ENCODE measurements at places on chromosomes 16 and 17.

- no peak for DNase-seq
These were observed 14.1 kb downstream of the C17orf58 start for GRCh38 chr17:67982034-67982640.

DNA sequence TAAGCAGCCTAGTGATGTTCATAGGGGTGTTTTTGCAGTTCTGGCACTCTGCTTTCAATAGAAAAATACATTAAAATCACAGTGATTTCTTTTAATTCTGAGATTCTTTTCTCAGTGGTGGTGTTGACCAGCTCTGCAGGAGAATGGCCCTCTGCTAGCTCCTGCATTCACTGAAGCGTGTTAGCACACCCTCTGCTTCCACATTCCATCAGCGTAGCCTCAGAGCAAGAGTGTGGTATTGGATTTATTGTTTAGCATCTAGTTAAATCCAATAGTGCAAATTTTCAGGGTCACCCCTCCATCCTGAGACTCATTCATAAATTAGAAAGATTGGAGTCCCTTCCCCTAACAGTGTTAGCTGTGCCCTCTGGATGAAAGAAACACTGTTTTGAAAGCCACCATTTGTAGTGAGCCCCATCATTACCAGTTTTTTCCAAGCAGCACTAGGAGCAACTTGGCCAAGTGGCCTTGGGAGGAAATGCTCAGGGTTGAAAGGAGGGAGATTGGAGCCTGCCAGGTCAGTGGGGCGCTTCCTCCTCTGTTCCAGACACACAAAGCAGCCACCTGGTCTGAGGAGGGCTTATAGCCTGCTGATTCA lies 45.7 kb downstream of the B9D1 start:
- DNase-seq: no peak

DNA sequence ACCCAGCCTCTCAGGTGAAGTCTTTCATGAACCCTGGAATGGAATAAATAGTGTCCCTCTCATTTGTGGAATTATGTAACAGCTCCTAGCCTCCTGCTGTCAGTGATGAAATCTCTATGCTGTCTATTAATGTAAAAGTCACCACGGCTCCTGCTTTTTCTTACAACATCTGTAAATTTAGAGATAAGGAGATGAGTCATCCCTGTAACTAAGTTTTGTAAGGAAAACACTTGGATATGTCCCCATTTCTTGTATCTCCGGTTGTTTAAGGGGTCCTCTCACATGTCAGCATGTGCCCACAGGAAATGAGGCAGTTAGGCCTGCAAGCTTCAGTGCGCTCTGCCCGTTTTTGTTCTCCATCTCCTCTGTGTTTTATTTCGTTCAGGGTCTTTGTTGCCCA lies 2.8 kb upstream of the NAT9 start:
- no peak for DNase-seq

DNA sequence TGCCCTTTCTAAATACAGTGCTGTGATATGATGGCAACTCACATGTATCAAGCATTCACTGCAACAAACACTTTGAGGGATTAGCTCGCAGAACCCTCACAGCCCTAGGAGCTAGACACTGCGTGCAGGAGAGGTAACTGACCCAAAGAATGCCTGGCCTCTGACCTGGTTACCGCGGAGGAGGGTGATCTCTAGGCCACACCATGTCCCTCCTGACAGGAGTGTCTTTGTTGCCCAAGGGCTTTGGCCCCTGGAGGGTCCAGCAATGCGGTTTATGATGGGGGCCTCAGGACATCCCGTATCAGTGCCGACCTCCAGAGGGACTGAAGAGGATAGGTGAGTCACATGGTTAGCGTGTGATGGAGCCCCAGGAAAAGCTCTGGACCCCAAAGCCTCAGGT lies 130.6 kb downstream of the MGAT5B start:
- DNase-seq: no peak

GRCh38 chr17:6576038-6576785 lies 19.9 kb upstream of the PITPNM3 start:
- DNase-seq: no peak

- peak; percentile 10 for DNase-seq
These were observed 98.5 kb downstream of the TNFRSF13B start for GRCh38 chr17:16873174-16874035.

DNA sequence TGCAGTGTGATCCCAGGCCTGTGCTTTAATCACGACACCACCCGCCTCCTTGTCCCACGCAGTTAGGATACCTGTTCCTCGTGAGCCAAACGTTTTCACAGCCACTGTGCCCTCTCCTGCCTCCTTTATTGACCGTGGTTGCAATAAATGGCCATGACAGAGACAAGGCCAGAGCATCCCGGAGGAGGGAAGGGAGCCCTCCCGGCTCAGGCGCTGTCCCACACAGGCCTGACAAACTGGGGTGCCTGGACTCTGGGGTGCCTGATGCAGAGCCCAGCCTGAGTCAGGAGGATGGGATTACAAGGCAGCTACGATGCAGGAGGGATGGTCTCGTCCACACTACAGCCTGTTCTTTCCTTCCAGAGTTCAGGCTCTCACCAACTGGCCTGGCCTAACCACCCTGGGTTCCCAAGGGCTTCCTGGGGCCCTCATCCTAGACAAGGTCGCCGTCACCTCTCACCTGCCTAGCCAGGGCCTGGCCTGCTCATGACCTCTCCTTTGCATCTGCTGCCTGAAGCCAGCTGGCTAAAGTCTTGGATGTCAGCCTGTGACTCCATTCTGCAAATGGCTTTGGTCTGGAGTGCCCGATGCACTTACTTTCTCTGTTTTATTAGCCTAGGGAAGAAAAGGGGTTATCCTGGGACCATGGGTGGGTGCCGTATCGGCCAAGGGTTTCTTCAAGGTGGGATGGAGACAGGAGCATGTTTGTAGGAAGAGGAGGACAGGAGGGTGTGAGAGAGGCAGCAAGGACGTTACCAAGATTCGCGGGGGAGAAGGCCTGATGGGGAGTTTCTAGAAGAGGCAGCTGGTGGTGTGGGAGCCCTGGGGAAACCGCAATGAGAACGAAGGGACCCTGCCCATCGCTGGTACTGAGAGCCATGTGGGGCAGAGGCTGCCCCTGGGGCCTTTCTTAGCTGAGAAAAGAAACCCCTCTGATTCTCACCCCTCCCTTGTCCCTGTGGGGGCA lies 234.3 kb upstream of the TNRC6C start:
- no peak for DNase-seq

- no peak for DNase-seq
These were observed 2.2 kb downstream of the NOTUM start for GRCh38 chr17:81958633-81959342.

DNA sequence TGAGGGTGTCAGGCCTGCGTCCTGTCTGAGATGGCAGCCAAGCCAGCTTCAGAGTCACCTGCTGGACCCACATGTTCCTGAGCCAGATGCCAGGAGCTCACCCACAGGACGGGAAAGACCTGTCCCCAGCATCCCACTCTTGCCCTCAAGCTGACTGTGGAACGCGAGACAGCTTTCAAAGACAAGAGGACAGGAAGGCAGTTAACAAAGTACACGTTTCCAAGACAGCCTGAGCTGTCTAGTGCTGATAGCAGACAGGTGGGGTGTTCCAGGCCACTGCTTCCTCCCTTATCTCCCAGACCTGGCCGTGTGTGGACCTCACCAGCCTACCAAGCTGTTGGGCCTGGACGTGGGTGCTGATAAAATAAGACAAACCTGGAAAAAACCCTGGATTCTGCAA lies 13.2 kb downstream of the CMTM3 start:
- DNase-seq: no peak

DNA sequence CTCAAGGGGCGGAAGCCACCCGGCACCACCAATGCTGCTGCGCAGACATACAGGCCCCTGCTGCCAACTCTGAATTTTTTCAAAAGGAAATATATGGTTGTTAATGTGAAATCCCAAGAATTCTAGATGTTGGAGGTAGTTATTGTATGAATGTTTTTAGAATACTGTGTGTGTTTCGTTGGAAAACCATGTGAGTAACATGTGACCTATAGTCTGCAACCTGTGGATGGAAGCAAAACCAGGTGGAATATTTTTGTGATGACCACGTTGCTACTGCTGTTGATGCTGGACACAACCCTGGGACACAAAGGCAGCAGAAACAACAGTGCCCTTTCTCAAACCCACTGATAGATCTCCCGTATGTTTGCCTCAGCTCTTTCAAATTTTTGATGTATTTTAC lies 376.3 kb upstream of the SALL1 start:
- DNase-seq: no peak

DNA sequence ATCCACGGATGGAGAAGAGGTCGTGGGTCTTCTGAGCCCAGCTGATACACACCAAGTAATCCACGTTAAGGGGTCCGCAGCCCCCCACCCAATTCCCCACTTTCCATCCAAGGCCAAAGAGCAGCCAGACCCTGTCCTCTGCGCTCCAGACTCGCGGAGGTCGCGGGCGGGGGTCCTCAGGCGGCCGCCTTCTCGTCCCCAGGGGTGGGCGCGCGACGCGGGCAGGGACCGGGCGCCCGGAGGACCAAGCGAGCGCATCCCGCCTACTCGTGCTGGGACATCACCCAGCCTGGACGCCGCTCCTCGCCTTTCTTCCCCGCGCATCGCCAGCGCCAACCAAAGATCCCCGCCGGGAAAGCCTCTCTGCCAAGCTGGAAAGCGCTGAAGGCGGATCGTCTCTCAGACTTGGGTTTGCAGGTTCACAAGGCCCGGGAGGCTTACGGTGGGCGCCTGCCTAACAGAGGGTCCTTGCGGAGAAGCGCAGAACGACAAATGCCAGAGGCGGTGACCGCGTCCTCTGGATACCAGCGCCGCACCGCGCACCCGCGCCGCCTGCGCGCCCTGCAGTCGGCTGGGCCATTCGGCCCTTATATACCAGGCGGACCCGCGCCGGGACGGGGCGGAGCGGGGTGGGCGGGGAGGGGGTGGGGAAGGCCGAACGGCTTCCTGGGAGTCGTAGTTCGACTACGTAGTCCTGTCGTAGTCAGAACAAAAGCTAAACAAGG lies 471.6 kb downstream of the SOX9 start:
- DNase-seq: peak; percentile 36

DNA sequence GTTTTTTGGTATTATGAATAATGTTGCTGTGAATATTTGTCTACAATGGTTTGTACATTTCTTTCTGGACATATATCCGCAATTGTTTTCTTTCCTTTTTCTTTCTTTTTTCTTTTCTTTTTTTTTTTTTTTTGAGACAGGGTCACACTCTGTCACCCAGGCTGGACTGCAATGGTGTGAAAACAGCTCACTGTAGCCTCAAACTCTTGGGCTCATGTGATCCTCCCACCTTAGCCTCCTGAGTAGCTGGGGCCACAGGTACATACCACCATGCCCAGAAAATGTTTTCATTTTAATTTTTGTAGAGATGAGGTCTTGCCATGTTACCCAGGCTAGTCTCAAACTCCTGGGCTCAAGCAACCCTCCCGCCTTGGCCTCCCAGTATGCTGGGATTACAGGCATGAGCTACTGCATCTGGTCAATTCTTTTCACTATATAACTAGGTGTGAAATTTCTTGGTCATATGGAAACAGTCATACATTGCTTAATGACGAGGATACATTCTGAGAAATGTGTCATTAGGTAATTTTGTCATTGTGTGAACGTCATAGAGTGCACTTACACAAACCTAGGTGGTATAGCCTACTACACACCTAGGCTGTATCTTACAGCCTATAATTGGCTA lies 15.2 kb downstream of the IL21R start:
- DNase-seq: no peak

DNA sequence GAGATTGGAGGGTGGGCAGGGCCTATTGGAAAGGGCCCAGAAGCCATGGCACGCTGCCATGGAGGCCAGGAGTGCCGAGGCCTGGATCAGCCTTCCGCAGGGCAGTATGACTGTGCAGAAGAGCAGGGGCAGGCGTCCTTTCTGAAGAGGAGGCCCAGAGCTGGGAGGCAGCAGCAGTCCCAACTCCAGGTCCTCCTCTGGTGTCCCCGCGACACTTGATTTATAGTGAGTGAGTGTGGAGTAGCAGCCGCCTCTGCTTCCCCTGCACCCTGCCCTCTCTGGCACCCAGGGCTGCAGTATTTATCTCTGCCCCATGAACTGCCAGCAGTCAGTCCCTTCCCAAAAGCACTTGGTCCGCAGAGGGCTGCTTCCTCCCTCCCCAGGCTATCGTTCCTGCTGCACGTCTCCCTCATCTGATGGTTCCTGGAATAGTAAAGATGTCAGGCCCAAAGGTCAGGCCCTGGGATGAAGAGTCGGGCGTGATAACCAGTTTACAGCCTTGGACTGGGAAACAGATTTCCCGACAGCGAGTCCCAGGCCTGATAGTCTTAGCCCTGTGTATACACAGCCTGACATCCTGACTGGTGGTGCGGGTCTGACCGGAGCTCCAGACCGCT lies 32.9 kb downstream of the PGS1 start:
- no peak for DNase-seq

GRCh38 chr16:85565801-85566526 lies 47.2 kb upstream of the GSE1 start:
- no peak for DNase-seq

- DNase-seq: no peak
These were observed 207.9 kb upstream of the HSBP1 start for GRCh38 chr16:83599789-83600462.

DNA sequence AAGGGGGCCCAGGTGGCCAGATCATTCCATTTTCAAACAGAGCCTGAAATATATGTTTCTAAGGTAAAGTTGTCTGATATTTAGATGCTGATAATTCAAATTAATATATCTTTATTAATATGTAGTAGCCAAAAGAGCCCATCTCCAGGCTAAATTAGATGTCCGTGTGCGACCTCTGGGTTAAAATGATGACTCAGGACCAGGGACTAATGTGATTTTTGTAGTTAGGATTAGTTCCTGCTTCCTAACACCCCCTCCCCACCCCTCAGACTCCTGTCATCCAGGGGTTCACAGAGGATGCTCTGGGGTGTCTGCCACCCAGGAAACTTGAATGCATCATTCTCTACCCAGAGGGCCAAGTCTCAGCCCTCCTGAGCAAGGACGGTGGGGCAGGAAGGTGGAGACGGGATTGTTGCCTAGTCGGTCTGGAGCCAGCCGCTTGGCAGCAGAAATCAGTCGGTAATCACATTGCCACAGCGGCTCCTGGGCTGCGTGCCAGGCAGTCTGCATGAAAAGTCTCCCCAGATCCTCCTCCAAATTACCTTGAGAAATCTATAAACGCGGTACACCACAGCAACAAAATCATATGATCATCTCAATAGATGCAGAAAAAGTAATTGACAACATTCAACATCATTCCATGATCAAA lies 29.8 kb downstream of the CNGB1 start:
- DNase-seq: no peak

DNA sequence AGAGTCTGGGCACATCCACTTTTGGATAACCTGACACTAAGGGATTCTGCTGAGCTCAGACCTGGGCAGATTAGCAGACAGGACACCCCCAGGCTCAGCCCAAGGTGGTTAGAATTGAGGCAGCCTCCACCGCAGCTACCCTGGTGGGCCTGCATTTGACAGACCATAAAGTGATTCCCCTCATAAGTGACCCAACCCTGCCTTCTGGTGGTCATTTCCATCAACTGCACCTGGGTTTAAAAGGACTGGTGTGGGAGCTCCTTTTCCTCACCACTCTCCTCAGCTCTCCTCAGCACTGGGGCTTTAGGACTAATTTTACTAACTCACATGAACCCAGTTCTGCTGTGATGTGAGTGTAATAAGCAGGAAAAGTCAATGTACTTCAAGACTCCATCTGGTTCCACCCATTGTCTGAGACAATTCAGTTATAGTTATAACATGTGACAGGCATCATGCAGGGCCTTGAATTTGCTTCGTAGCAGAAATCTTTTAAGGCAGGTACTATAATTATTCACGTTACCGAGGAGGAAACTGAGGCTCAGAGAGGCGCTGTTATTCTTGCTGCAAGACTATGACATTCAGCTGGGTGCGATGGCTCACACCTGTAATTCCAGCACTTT lies 42.5 kb downstream of the MYH3 start:
- no peak for DNase-seq

All from stimulated activated CD4-positive, alpha-beta T cell treated with anti-CD3 and anti-CD28 coated beads, Interleukin-1b, Interleukin-23, amount 100 ng/mL, for 24 hours (primary cell).